ENCODE measurements at places on chromosomes 7 and 10.
A peak's percentile ranks its signal among the peaks of the same experiment; 100 is the strongest.

- no peak for DNase-seq
Measured at GRCh38 chr10:83542774-83543411, 596.4 kb upstream of the GHITM start.

DNA sequence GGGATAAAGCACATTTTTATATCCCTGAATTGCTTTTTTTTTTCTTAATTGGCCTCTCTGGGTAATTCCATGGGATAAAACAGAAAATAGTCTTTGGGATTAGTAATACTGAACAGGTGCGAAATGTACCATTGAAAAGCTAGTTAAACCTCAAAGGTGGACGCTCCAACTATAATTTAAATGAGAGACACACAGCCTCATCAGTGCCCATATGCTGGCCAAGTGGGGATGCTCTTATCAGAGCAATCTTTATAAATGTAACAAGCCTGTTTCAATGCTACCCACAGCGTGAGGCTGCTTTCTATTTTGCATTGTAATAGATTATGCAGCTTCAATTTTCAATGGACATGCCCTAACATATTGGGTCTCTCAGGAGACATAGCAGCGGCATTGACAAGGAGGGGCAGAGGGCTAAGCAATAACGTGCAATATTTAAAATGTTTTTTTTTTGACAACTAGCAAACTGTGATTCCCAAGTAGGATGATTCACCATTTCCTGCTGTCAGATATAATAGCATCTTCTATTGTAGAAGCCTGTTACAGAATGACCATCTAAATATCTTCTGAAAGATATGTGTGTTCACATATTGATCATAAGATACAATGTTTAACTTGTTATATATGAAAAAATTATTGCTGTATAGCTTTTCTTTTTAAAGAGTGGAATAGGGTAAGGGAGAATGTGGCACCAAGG is 91.3 kb upstream of the BET1 start:
- DNase-seq: no peak

GRCh38 chr7:139739863-139740597 is 37.8 kb downstream of the HIPK2 start:
- DNase-seq: no peak

GRCh38 chr10:78972947-78973900 is 95.5 kb upstream of the ZMIZ1 start:
- DNase-seq: peak; percentile 89

GRCh38 chr7:67251986-67252558 is 255.4 kb downstream of the TYW1 start:
- DNase-seq: no peak

- no peak for DNase-seq
Measured at GRCh38 chr7:95715274-95715673, 57.1 kb upstream of the DYNC1I1 start.

- DNase-seq: no peak
Measured at GRCh38 chr7:117448655-117449054, 21.4 kb upstream of the ASZ1 start.

GRCh38 chr7:46279290-46279689 is 358.2 kb upstream of the IGFBP3 start:
- no peak for DNase-seq

- DNase-seq: no peak
Measured at GRCh38 chr10:1196656-1197055, 140.5 kb downstream of the WDR37 start.

- no peak for DNase-seq
Measured at GRCh38 chr7:138032770-138033169, 30.9 kb upstream of the CREB3L2 start.

All from BE2C (cell line).